RWPE2 (cell line): ENCODE measurements at places on chromosomes 2 and 18.

DNA sequence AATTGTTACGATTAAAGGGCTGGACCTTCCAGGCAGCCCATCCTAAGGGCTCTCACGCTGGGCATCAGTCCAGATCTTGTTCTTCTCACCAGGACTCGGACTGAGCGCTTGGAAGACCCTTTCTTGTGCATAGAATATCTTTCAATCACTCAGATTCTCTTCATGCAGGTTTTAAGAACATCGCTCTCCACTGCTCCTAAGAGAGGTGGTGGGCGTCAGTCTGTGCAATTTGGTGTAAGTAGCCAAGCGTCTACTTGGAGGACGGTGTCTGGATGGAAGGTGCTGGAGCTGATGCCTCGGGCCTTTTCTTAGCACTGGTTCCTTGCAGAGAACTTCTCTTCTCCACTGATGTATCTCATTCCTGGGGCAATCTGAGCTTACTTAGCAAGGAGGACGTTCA, 68.7 kb downstream of the ASB1 start:
- DNase-seq = no peak

GRCh38 chr2:169415233-169415748, 53.0 kb upstream of the LRP2 start:
- DNase-seq = no peak

DNA sequence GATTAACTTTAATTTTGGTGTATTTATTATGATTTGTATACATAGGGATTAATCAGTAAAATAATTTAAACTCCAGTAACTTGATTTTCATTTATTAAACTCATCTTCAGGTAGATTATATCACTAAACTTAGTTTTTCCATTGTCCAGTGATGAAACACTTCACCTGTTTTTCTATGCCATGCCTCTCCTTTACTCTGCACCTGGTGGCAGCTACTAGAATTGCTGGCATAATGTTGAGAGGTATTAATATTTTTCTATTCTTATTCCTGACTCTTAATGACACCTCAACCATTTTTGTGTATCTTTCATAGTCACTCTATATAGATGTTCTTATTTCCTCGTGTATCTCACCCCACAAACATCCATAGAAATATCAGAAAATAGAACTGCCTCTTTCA, 940.3 kb upstream of the CRIM1 start:
- DNase-seq = no peak

- DNase-seq = no peak
These were observed 479.7 kb upstream of the ID2 start for GRCh38 chr2:8202132-8202531.

GRCh38 chr2:70873541-70873940, 37.9 kb upstream of the CD207 start:
- DNase-seq = no peak

DNA sequence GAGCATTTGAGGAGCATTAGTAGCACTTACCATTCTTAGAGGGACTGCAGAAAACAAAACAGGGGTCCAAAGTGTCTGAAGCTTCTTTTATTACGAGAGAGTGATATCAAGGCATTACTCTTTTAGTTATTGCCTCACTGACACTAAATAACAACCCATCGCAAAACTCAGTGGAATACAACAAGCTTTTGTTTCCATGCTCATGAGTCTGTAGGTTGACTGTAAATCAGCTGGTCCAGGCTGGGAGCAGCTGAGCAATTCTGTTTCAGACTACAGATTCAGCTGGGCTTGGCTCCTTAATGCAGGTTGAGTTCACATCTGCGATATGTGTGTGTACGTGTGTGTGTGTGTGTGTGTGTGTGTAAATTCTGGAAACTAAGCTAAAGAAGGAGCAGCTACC, 501.8 kb upstream of the PKDCC start:
- DNase-seq = no peak

DNA sequence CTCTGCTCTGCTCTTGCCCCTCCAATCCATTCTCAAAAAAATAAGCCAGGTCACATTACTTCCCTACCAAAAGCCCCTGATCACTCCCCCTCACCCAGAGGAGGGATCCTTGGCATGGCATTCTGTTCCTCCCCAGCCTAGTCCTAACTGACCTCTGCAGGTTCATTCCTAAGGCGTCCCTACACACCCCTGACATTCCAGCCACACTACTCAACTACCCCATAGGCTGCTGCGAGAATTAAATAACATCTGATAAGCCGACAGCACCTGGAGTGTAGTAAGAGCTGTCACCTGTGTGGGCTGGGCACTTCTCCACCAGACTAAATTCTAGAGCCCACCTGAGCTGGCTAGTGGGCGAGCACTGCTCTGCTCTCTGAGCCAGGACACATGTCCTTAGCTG, 44.7 kb upstream of the SLC1A4 start:
- no peak for DNase-seq

DNA sequence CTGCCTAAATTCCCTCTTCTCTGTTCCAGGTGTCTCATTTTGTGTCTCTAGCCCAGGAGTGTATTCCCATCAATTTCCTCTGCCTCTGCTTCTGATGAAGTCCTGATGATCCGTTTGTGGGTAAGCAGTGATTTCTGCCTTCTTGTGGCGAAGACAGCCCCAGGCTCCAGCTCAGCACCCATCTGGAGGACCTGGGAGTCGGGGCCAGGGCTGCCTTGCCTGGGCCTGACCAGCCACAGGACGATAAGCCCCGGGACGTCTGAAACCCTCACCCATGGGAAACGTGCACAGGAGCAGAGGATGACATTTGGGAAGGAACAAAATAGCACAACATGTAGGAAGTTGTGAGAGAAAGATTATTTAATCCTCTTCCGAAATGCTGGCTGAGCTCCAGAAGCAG, 206.9 kb downstream of the FBXO15 start:
- DNase-seq = no peak

GRCh38 chr2:28088970-28089369, 198.4 kb downstream of the BABAM2 start:
- DNase-seq = no peak

- DNase-seq = no peak
These were observed 344.0 kb upstream of the DDX18 start for GRCh38 chr2:117470311-117471095.

- DNase-seq = no peak
These were observed 88.0 kb downstream of the SS18 start for GRCh38 chr18:26002375-26002910.

- DNase-seq = no peak
These were observed 150.0 kb upstream of the LRP1B start for GRCh38 chr2:142280831-142281230.

- DNase-seq = no peak
These were observed 263.7 kb downstream of the ALK start for GRCh38 chr2:29657674-29658073.

DNA sequence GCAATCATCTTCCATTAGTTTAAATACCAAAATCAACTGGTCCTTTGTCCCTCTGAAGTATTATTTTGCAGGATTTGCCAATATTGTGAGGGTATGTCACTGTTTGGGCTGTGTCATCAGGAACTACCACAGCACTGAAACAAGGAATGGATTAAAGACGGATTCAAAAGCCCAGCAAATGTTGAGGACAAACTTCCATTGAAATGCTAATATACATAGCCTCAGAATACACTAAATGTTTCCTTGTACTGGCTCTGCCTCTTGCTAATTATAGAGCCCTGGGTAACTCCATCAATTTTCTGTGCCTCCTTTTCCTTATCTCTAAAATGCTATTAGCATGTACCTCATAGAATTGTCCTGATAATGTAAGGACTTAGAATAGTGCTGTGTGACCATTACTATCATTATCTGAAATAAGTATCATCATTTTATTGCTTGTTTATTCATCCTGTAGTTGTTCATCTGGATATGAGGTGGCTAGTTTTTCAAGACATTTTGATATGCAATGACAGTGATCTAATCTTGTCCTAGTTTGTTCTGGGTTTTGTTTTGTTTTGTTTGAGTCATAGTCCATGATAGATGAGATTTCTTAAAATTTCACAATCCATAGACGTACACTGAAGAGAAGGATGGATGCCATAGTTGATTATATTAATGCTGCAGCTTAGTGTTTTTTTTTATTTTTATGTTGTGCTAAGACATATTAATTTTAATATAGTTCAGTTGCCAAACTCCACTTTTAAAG, 333.4 kb upstream of the KCNH7 start:
- no peak for DNase-seq

DNA sequence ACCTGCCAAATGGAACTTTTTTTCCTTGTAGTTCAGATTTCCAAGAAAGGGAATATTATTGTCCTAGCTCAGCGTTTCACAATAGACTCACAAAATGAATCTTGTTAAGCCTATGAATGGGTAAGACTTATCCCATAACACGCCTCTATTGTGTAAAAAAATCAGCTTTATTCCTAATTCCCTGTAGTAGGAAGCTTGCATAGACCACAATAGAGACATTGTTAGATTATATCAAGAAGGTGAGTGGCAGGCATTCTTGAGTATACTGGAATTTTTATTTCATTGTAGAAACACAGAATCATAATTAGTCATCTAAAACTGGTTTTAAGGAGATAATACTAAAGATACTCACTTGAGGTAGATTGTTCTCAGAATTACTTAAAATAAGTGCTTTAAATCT, 46.5 kb upstream of the SLC30A6 start:
- DNase-seq = no peak

GRCh38 chr18:45068400-45069094, 387.9 kb downstream of the SETBP1 start:
- no peak for DNase-seq

- no peak for DNase-seq
These were observed 4.8 kb upstream of the IL36A start for GRCh38 chr2:113000436-113000835.

- DNase-seq = no peak
These were observed 30.5 kb downstream of the PDK1 start for GRCh38 chr2:172586245-172586891.

DNA sequence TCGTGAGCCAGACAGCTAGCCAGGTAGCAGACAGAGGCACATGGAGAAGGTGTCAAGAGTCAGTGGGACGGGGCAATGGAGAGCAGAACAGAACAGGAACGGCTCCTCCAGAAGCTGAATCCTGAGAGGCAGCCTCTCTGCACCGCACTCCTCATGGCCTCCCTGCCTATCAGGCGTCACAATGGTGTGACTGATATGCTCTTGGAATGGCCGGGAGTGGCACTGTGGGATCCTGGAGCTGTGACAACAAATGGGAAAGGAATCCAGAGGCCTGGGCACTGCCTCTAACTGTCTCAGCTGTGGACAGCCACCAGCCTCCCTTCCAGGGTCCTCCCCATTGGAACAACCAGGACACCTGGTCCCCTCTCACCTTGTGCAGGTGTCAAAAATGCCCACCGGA, 89.1 kb upstream of the ID2 start:
- no peak for DNase-seq

DNA sequence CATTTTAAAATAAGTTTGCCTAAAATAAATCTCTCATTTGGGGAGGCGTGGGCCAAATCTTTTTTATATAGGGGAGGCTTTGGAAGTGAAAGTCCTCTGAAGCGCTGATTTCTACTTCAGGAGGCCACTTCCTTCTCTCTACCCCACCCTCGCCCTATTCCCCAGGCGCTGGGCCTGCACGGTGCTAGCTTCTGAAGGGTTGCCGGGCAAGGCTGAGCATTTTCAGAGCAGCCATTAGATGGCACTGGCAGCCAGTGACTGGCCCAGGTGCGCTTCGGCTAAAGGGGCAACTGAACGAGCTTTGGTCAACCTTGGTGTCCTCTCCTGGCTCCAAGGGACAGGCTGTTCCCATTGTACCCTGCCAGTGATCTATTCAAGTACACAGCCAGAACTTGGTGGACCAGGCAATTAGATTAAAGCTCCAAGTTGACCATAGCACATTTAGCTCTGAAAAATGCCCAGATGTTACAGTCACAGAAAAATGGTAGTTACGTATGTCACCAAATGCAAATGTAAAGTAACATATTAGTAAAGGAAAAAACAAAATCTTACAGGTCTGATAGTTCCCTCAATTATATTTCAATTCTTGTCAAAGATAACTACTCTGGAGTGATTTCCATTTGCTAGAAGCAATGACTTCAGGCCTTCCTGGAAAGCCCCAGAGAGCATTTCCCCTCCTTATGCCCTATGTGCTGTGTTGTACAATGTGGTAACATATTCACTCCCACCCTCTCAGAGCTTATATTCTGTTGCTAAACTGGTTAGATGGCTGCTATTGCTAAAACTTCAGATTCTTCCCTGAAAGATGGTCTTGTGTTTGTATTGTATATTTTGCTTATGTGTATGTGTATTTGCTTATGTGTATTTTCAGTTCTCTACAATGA, 2.1 kb downstream of the POMC start:
- no peak for DNase-seq

GRCh38 chr2:10547663-10548376, 99.7 kb upstream of the ODC1 start:
- DNase-seq = no peak

- DNase-seq = no peak
These were observed 16.3 kb upstream of the GTF2A1L start for GRCh38 chr2:48601349-48601748.

DNA sequence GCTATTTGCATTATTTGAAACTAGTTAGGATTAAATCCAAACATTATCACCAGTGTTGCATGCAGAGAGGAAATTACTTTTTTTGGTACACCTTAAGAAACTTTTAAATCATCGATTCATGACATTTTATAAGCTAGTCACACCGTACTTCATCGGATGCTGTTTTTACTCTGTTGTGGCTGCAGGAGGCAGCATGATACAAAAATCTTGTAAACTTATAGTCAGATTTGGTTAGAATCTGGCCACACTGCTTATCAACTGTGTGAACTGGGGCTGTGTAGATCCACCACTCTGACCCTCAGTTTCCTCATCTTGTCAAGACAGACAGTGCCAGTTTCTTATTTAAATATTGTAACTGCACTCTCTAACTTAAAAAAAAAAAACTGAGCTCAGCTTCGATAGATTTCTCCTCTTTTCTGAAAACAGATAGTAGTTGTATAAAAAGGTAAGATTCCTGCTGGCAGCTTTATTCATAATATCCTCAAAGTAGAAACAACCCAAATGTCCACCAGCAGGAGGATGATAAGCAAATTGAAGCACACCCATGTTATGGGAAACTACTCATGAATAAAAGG, 77.8 kb downstream of the RAPGEF4 start:
- DNase-seq = no peak

- no peak for DNase-seq
These were observed 153.8 kb downstream of the TTC32 start for GRCh38 chr2:19748073-19748375.

GRCh38 chr2:61493523-61493942, 22.6 kb upstream of the USP34 start:
- no peak for DNase-seq

GRCh38 chr2:109009920-109010610, 21.0 kb upstream of the EDAR start:
- no peak for DNase-seq
